ENCODE measurements at places on chromosomes 5 and 9.

DNA sequence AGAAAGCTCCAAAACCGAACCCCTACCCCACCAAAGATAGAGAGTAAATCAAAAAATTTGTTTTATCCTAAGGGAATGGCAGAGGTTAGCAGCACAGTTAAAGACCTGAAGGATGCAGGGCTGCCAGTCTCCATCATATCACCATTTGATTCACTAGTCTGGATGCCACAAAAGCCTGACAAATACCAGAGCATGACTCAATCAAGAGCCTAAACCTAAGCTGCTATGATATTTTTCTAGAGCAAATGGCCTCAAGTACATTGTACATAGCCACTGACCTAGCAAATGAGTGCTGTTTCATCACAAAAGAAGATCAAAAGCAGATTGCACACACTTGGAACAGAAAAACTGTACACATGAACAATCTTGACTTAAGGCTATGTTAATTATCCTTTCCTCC, 48.0 kb downstream of the DPYSL3 start:
- DNase-seq = no peak

- no peak for DNase-seq
Observed at GRCh38 chr9:28503573-28503972, 930.3 kb upstream of the C9orf72 start.

- no peak for DNase-seq
Observed at GRCh38 chr9:124331580-124331979, 73.8 kb downstream of the NEK6 start.

GRCh38 chr9:79668956-79669355, 97.2 kb downstream of the TLE4 start:
- DNase-seq = no peak

GRCh38 chr5:168086746-168087145, 204.7 kb upstream of the WWC1 start:
- DNase-seq = no peak

GRCh38 chr9:92723801-92724323, 40.8 kb downstream of the BICD2 start:
- DNase-seq = no peak

- no peak for DNase-seq
Observed at GRCh38 chr5:138141734-138142133, 2.5 kb upstream of the NME5 start.

DNA sequence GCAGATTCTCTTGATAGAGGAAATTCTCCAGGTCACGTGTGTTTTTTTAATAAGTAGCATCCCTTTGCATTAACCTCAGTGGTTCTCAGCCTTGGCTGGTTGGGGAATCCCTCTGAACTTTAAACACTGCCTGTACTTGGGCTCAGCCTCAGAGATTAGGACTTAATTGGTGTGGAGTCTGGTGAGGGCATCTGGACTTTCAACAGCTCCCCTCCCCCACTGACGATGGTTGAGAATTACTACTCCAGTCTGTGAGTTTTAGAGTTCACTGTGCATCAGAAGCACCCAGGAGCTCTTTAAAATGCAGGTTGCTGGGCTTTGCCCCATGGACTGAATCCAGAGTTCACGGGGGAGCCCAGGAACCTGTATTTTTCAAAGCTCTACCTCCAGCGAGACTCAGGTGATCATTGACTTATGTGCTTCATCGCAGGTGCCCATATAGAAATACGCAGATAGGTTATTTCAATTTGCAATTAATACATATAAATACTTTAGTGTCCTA, 71.4 kb downstream of the DAPK1 start:
- DNase-seq = no peak

GRCh38 chr5:127416906-127417305, 100.5 kb upstream of the PRRC1 start:
- no peak for DNase-seq

Measured in stimulated activated CD4-positive, alpha-beta T cell treated with anti-CD3 and anti-CD28 coated beads, TNF-alpha, amount 100 ng/mL, for 1 hour (primary cell).